SK-N-SH (cell line): ENCODE measurements at places on chromosomes 16 and 17.

DNA sequence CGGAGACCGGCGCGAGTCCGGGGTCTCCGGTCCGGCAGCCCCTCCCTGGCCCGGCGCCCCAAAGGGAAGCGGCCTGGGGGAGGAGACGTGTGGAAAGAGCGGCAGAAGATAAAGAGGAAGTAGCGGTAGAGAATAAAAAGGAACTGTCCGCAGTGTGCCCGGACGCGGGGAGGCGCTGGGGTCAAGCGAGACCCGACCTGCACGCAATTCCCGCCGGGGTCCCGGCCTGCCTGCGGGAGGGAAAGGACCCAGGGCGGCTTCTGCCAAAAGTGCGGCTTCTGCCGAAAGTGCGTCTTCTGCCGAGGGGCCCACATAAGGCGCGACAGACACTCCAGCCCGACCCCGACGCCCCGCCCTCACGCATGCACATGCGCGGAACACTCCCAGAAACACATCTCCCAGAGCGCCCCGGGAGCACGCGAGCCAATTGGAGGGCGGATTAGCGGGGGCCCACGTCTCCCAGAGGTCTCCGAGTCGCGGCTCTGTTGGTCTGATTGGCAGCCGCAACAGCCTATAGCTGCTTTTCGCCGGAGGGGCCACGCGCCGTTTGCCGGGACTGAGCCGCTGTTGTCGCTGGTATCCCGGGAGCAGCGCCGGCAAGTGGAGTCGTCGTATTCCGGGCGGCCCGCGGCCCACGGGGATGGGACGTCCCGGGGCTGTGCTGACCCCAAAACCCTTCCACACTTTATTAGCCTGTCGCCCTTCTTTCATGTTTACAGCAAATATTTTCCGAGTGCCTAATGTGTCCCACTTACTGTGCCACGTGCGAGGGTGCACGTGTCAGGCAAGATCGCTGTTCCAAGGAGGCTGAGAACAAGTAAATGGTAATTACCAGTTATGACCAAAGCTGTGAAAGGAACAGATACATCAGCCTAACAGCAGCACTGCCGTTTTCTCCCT, 8.0 kb upstream of the MEFV start:
- DNase-seq: peak; percentile 99

DNA sequence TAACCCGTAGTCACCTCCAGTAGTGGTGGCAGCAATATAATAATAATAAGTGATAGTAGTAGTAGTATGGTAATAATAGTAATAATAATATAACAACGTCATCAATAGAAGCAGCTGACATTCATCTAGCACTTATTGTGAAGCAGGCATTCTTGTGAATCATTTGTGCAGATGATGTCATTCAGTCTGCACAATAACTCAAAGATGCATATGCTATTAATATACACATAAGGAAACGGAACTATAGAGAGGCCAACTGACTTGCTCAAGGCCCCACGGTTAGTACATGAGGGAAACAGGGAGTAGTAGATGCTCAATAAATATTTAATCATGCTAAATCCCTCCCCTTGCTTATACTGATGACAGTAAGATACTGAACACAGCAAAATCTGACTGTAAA, 35.4 kb upstream of the GAN start:
- no peak for DNase-seq

- DNase-seq: no peak
Observed at GRCh38 chr17:36773039-36773438, 164.2 kb upstream of the LHX1 start.

- no peak for DNase-seq
Observed at GRCh38 chr17:48579760-48580554, 1.8 kb upstream of the HOXB4 start.

DNA sequence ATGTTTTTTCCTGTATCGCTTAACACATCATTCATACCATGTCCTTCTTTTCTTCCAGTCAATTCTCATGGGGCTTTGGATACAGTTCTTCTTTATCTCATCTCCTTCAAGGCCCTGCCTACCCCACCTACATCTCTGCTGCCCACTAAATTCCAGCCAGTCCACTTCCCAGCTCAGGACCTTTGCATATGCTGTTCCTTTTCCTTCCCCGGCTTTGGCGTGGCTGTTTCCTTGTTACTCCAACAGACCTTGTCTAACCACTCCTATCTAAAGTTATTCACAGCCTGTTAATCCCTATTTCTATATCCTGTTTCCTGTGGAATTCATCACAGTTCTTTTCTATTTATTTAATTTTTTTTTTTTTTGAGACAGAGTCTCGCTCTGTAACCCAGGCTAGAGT, 6.6 kb upstream of the STAT3 start:
- DNase-seq: no peak

GRCh38 chr17:9074131-9074530, 52.8 kb downstream of the NTN1 start:
- no peak for DNase-seq

DNA sequence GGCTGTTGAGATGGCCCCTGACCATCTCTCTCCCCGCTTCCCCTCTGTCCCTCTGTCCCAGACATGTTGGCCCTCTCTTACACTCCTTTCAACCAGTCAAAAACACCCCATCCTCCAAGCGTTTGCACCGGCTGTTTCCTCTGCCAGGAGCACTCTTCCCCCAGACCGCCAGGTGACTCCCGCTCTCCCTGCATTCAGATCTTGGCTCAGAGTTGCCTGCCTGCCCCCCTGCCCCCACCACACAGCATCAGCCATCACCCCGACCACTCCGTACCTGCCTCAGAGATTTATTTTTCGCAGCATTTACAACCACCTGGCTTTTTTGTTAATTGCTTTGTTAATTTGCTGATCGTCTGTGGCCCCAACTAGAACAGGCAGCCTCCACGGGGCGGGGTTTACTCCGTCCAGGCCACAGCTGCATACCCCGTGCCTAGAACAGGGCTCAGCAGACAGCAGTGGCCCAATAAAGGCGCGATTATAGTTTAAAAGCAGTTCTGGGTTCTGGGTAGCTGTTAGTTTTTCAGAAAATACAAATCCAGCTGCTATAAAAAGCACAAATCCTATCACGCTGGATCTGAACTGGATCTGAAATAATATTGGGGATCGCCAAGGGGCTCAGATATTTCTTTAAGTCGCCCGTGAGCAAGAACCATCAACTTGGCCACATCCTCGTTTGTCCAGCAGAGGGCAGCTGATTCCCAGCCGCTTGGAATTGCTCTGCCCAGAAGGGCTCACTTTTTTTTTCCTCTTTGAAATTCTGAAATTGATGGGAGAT, 173.6 kb downstream of the IRF8 start:
- DNase-seq: peak; percentile 72
